ENCODE measurements at places on chromosomes 13 and 19. TPM values are rescaled to one million over a fixed set of nuclear protein-coding genes. Genes with fewer than 3 reads are reported as not detected.

GRCh38 chr13:49112782-49113525 is 107.2 kb upstream of the MLNR start:
- no peak for DNase-seq

DNA sequence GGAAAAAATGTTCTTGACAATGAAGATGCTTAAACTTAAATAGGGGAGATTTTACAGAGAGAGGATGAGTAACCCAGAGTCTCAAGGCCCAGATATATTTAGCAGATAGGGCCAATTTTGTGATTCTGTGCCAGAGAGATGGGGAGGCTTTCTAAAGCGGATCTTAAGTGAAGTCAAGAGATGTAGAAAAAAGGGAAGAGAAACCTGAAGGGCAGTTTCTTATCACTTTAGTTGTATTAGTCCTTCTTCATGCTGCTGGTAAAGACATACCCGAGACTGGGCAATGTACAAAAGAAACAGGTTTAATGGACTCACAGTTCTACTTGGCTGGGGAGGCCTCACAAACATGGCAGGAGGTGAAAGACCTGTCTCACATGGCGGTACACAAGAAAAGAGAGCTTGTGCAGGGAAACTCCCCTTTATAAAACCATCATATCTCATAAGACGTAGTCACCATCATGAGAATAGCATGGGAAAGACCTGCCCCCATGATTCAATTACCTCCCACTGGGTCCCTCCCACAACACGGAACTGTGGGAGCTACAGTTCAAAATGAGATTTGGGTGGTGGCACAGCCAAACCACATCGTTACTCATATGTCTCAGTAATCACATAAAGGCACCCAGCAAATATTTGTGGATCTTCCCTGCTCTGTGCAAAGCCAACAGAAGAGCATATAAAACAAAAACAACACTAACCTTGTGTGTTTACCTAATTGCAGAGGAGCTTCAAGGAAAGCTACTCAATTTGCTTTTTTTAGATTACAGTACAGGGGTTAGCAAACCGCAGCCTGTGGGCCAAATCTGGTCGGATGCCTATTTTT is 102.6 kb upstream of the MYCBP2 start:
- DNase-seq = peak; percentile 53

- DNase-seq = no peak
Measured at GRCh38 chr19:3644351-3645066, 17.9 kb upstream of the CACTIN start.

- DNase-seq = no peak
Measured at GRCh38 chr13:107864543-107865317, 350.6 kb downstream of the LIG4 start.

DNA sequence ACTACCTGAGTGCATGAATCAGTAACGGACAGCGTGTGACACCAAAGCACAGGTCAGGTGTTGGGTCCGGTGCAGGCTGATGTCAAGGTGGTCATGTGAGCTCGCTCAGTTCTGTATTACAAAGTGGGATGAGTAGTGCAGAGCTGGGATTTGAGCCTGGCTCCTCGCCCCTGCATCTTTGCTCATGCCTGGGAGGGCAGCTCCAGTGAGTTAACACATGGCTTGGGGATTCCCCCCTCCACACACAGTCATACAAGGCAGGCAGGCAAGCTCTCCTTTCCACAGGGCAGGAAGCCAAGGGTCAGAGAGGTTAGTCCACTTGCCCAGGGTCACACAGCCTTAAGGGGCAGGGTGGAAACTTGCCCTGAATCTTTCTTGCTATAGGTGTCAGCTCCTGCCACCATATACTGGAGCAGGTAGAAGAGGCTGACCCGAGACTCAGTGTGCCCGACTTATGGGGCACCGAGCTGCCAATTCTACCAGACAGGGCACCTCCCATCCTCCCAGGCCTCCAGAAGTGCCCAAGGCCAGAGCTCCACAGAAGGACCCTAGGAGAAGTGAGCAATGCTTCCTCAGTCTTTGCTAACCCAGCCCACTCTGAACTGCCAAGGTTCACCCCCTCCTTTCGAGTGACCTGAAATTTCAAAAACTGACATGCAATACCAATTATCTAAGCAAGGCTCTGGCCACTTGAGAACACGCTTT is 35.4 kb downstream of the ZNF787 start:
- no peak for DNase-seq

DNA sequence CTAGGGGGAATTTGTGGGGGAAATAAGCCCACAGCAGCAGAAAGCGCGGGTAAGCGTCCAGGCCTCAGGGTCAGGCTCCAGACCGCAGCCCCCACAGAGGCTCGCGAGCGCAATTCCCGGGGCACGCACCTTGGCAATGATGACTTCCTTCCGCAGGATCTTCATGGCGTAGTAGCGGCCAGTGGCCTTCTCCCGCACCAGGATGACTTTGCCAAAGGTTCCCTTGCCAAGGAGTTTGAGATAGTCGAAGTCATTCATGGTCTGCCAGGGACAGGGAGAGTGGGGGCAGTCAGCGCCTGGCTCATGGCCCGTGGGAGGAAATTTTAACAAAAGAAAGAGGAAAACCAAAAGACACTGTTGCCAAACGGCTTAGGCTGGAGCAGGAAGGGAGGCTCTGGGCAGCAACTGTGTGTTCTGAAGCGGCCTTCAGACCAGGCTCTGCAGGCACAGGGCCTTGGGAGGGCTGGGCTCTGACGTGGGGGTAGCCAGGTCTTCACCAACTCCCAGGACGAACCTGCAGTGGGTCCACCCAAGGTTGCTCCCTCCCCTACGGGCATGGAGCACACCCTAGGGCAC is 15.4 kb upstream of the CCNP start:
- DNase-seq = no peak

DNA sequence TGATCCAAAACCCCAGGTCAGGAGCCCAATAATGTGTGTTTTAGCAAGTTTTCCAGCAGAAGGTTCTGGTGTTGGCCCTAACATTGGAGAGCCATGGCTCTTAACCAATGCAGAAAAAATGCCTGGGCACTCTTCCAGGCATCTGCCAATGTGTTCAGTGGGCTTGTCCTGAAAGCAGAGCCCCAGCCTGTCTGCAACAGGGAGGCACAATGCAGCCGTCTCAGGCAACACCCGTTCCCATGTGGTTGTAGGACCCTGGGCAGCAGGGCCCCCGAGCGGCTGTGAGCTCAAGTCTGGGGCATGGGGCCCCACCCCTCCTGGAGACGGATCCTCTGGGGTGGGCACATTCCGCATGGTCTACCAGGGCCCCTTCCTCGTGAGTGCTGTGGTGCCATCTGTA is 58.1 kb upstream of the SIAH3 start:
- DNase-seq = no peak

- DNase-seq = no peak
Measured at GRCh38 chr13:102729560-102730270, 34.9 kb upstream of the METTL21C start.

DNA sequence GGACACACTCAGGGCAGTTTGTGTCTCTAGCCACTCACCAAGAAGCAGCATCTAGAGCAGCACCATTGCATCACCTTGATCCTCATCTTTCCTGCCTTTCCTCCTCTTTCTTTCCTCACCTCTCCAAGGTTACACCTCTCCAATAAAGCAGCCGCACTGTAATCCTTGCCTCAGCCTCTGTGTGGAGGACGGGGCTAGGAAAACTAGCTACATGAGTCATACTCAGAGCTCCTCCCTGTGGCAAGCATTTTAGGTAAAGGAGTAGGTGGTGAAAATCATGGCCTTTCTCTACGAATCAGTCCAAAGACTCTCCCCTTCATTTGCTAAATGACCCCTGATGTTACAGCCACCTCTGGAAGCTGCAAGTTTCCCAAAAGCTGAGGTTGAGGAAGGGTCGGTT is 108.9 kb downstream of the DNAJC15 start:
- no peak for DNase-seq

DNA sequence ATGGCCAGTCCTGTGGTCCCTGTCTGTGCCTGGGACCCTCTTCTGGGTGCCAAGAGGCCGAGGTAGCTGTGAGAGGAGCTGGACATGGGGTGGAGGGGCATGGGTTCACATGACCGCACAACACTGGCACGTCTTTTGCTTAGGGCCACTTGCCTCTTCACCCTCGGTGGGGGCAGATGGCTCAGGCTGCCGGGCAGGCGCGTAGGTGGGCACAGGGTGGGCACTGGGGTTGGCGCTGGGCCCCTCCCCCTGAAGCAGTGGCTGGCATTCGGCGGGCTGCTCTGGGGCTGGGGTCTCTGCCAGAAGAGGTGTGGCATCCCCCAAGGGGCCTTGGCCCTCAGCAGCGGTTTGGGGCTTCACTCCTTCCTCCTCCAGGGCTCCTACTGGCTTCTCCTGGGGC is 8.4 kb downstream of the PALM3 start:
- DNase-seq = no peak

- DNase-seq = no peak
Measured at GRCh38 chr13:24605923-24606372, 74.3 kb upstream of the ATP12A start.

DNA sequence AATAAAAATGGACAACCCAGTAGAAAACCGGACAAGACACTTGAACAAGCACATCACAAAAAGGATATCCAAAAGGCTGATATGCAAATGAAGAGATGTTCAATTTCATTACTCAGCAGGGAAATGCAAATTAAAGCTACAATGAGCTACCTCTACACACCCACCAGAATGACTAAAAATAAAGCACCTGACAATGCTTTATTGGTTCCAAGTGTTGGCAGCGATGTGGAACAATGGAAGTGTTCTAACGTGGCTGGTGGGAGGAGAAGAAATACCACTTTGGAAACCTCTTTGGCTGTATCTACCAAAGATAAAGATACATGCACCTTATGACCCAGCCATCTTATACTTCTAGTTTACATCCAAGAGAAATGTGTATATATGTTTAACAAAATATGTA is 3.7 kb upstream of the ACP7 start:
- no peak for DNase-seq

- DNase-seq = no peak
Measured at GRCh38 chr19:30441011-30441410, 68.8 kb downstream of the ZNF536 start.

- no peak for DNase-seq
Measured at GRCh38 chr13:76878043-76878442, 8.2 kb downstream of the KCTD12 start.

DNA sequence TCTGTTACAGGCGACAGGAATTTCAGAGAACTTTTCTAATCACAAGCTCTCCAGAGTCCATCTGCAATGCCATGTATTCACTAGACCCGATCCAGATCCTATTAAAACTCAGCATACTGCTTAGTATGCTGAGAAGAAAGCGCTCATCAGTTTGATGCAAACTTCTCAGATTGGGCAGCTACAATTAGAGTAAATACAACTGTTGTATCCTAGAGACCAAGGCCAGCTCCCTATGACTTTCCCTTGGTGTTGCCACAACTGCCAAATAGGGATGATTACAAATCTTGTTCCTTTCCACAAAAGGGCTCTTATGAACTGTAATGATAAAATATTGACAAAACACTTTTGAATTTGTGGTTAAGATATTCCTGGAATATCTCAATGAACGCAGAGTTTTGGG is 191.2 kb downstream of the SPRY2 start:
- no peak for DNase-seq

GRCh38 chr13:66414066-66414800 is 815.9 kb downstream of the PCDH9 start:
- DNase-seq = no peak

- DNase-seq = peak; percentile 86
Measured at GRCh38 chr19:46850228-46851203, at the start of gene AP2S1. AP2S1 (minus strand) TSS chr19:46850846; CDS start chr19:46850766, 80 bp downstream.

DNA sequence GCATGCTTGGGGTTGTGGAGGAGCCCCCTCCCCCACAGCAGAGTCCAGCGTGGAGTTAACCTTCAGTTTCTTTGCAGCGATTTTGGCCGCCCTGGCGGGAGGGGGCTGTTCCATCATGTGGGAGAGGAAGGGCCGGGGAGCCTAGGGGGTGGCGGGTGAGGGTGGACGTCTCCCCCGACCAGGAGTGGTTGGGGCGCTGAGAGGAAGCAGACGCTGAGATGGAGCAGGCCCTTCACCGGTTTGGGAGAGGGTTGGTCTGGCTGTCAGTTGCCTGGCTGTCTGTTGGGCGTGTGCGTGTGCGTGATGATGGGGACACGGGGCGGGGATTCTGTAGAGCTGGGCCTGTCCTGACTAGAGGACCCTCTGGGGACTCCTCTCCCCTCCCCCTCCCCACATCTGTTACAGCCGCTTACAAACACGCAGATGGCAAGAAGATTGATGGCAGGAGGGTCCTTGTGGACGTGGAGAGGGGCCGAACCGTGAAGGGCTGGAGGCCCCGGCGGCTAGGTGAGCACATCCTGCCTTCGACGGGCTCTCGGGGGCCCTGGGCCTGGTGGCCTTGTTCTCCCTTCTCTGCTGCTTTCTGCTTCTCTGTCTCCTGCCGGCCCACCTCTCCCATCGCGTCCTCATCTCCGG is 9.8 kb upstream of the LIN7B start:
- no peak for DNase-seq

GRCh38 chr13:112453207-112453829 is 77.2 kb downstream of the SPACA7 start:
- DNase-seq = no peak

- DNase-seq = no peak
Measured at GRCh38 chr19:16931306-16931705, 42.5 kb downstream of the F2RL3 start.

PEAK3 gene
- not detected for total RNA-seq

CGB8 gene
- total RNA-seq = not detected

GAPDHS gene
- total RNA-seq = not detected

PLIN5 gene
- not detected for total RNA-seq

KLK15 gene
- total RNA-seq = not detected

ZNF284 gene
- 2.3 TPM for total RNA-seq

KLHL1 gene
- total RNA-seq = not detected

ELL gene
- total RNA-seq = 23.0 TPM

SULT2A1 gene
- not detected for total RNA-seq

C5AR1 gene
- 1.3 TPM for total RNA-seq

KLK1 gene
- total RNA-seq = 5.0 TPM
